ENCODE measurements at places on chromosomes 3 and 15.

DNA sequence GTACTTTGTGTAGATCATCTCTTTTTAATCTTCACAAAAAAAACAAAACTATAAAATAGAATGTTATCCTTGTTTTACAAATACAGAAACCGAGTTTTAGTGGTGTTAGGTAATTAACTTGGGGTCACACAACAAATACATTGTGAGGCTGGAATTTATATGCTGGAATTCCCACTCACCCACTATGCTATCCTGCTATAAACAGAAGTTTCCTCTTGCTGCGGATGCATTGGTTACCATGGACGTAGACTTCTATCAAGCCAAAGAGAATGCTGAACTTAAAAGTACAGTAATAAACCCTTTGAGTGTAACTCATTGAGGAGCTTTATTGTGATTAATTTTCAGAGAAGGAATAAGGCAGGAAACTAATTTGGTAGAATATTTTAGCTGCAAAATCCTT lies 9.2 kb downstream of the SNAP23 start:
- no peak for DNase-seq

DNA sequence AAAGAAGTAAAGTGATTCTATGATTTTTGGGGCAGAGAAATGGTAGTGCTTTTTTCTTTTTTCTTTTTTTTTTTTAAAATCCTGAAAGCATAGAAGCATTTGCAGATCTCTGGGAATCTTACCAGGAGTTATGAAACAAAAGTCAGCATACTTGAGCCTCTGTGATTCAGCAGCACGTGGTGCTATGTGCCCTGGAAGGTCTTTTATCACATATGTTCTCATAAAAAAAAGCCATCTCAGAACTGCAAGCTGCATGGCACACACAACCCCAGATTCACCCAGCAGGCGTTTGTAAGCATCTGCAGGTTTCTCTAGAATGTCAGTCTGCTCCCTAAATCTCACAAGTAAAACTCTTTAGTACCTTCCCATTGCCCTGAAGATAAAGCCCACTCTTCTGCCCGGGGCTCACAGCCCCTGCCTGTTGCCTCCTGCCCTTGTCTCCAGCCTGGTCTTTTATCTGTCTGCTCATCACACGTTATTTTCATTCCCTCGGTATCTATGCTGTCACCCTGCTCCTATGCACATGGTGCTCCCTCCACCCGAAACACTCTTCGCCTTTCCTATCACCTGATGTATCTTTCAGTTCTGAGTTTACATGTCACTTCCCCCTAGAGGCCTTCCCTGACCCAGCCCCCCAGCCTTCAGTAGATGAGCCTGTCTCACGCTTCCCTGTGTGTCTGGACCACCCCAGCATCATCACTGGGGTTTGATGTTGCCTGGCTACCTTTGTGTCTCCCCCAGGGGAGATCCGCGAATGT lies 72.4 kb downstream of the CHDH start:
- DNase-seq: no peak

GRCh38 chr3:124837065-124837464 lies 50.1 kb downstream of the ITGB5 start:
- DNase-seq: no peak

DNA sequence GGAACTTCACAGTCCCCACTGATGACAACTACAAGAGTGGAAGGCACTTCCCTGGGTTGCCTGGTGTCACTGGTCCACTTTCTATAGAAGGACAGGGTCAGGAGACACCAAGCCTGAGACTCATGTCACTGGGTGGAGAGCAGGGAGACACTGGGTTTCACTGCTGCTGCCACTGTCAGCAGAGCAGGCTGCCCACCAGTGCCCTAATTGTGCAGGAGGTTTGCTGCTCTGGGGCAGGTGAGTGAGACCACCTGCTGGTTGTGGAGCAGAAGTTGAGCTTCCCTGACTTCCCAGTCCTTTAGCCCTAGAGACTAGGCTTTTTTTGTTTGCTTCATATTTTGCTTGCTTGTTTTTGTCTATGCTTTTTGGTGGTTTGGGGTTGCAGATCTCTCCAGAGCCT lies 528.4 kb upstream of the RGMA start:
- no peak for DNase-seq

DNA sequence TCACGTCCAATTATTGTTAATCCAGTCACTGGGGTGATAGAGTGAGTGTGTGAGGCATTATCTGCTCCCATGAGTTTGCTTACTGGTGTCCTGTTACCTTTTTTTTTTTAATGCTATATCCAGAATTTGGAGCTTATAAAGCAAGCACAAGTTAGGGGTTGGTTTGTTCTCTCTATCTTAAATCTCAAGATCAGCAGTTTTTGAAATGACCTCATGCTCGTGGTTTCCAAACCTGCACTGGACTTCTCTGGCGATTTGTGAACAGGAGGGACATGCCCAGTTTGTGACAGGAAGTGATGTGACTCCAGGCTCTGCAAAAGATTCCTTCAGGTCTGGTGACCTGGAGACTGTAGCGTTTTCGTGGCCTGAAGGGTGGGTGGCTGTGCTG lies 25.6 kb downstream of the XYLB start:
- no peak for DNase-seq

GRCh38 chr3:120100711-120101110 lies 6.5 kb upstream of the GSK3B start:
- no peak for DNase-seq

GRCh38 chr3:107915706-107916105 lies 175.1 kb downstream of the CD47 start:
- DNase-seq: no peak

- no peak for DNase-seq
Observed at GRCh38 chr15:68552773-68553172, 26.0 kb upstream of the CORO2B start.

DNA sequence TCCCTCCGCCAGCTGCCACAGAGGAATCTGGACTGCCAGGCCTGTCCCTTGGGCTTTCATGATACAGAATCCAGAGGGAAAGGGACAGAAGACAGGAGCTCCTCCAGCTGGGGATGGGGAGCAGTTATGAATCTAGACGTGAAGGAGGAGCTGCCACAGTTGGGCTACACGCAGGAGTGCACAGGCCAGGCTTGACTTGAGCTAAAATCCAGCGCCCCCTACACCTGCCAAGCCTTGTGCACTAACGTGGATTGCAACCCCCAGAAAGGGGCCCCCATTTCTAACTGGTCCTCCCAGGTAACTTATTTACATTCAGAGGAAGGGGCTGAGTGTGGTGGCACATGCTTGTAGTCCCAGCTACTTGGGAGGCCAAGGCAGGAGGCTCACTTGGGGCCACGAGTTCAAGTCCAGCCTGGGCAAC lies 14.3 kb downstream of the KLHL6 start:
- no peak for DNase-seq

- no peak for DNase-seq
Observed at GRCh38 chr3:126208182-126208581, 27.8 kb upstream of the ALDH1L1 start.

DNA sequence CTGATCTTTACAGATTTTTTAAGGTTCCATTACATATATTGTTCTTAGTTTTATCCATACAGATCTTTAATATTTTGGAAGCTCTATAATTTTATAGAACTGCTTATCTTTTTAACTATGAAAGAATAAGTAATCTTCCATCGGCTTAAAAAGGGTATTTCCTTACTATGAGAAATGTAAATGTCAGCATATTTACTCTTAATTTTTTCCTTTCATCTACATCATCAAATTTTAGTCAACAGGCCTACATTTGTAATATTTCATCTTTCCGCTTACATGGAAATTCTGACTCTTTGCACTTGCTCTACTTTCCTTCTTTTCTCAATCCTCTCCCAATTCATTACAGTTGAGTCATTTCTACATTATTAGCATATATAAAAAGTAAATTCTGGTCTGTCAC lies 111.3 kb upstream of the GOLGA6L6 start:
- no peak for DNase-seq

DNA sequence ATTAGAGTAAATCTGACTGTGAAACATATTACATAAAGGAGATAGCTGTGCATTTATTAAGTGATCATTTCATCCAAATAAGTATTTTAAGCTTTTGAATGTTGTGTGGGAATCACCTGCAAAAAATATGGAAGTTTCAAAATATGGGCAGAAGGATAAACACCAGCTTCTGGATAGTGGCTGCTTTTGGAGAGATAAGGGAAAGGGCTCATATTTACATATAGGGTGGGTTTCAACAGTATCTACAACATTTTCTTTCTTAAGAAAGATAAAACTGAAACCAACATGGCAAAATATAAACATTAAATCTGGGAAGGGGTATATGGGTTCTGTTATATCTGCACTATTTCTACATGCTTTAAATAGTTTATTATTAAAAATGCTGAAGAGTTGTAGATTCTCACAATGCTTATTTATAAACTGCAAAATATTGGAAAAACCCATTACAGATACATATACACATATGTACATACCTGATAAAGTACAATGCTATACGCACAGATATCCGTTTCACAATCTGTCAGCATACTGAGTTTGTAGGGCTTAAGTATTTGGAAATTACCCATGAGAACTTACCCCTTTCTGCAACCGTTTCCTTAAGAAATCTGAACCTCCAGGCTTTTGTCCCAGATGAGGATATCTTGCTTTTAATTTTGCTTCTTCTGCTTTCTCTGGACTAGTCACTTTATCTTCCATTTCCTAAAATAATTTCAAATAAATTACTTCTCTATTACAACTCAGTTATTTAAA lies 12.1 kb downstream of the ARPP19 start:
- DNase-seq: no peak

GRCh38 chr15:63366451-63366850 lies 15.2 kb downstream of the CA12 start:
- no peak for DNase-seq

DNA sequence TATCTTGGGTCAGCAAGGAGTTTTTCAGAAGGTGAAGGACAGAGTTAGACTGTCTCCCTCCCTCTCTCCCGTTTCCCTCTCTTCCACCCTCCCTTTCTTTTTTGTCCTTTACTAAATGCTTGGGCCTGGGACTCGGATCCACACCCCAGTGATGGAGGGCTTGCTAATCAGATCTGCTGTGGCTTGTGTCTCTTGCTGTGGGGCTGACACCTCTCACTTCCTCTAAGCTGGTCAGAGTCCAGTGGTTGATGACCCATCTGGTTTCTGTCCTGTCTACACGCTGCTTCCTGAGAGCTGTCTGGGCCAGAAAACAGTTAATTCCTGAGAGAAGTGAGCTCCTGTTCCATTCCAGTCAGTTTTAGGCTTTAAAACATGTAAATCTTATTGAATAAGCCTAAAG lies 849 bp downstream of the TRAK1 start:
- no peak for DNase-seq

DNA sequence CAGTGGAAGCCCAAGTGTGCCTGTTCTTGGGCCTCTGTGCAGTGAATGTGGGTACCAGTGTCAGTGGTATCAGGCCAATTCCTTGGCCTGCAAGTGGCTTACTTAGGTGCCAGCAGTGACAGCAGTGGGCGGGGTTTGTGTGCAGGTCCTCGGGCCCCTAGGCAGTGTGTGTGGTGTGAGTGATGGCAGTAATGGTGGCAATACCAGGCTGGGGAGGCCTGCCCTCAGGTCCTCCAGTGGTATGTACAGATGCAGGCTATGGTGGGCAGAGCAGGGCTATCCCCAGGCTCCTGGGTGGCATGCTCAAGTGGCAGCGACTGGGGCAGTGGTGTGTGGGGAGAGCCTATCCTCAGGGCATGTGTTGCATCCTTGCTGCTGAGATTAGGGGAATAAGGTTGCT lies 379.7 kb downstream of the SQOR start:
- DNase-seq: no peak

DNA sequence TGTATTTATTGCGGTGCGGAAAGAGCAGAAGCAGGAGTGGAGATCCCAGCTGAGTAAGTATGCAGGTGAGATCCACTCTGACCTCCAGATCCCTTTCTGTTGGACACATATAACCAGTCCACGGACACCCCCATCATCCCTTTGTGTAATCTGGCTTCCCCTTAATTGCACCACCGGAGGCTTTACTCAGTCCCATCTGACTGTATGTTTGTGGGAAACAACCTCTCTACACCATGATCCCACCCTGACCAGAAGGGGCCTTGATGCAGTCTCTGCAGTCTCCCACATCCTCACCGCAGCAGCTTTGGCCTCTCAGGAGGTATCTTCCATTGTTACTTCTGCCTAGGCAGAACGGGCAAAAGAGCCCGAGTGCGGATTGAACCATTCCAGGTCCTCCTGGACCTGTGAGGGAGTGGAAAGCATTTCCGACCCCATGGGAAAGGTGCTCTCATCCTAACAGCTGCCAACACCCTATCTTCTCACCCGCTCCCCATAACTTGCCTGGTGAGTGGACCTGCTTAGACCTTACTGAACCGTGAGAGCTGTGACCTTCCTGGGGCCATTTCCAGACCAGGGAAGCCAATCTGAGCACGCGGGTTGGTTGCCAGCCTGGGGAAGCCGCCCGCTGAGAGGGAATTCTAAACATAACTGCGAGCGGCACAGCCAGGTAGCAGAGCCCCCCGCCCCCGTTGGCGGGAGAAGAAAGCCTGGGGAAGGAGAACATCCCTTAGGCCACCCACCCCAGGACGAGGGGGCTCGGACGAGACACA lies 1.1 kb downstream of the SLCO2A1 start:
- DNase-seq: no peak

- no peak for DNase-seq
Observed at GRCh38 chr15:37837276-37837675, 97.2 kb upstream of the TMCO5A start.

- no peak for DNase-seq
Observed at GRCh38 chr3:154191520-154191919, 70.3 kb downstream of the ARHGEF26 start.

DNA sequence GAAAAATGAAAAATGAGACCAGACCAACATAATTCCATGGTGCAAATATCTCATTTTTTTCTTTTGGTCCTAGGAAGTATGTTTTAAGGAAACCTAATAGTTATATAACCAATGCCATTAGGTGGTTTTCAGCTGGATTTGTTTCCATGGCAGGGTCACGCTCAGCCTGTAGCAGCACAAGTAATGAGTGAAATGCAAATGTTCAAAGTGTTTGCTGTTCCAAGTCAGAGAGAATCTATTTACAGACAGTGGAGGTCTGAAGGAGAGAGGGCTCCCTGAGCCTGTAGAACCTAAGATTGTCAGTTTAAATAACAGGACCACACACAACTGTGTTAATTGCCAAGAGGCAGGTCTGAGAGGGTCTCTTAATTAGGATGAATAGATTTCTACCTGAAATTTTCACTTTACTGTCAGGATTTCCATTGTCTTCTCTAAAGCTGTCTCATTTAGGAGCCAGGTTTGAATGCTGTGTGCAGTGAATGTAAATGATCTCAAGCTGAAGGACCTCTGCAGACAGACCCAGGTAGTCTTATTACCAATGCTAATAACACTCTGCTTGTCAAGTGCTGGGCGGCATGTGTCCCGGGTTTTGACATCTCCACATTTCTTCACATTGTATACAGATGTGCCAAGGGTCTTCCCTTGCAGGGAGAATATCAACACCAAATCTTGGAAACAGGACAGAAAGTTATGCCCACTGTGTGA lies 317.3 kb upstream of the NECTIN3 start:
- no peak for DNase-seq

All from NB4 (cell line).